ENCODE measurements at places on chromosomes 6 and 20.

GRCh38 chr6:156807795-156808194 lies 30.6 kb downstream of the ARID1B start:
- DNase-seq = no peak

DNA sequence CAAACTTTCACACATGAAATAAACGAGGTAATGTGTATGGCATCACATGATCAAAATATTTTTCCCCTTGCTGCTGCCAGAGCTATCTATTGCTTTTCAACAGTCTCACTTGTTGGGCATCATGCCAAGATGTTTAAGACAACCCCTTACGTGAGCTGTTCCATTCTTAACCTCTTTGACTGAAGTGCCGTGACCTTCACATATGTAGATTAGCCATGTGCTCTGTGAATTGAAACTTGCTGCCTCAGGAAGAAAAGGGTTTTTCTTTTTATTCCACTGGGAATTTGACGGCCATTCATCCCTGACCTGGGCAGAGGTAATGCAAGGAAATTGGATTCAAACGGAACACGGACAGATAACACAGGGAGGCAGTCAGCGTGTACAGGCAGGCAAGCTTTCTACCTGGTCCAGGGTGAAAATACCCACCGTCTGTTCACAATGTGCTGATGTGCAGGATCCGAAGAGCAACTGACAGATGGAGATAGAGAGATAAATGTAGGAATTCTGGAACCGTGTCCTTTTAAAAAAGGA lies 14.2 kb downstream of the ARID1B start:
- DNase-seq = peak; percentile 33

- DNase-seq = no peak
These were observed 631.1 kb upstream of the POU3F2 start for GRCh38 chr6:98203170-98203806.

DNA sequence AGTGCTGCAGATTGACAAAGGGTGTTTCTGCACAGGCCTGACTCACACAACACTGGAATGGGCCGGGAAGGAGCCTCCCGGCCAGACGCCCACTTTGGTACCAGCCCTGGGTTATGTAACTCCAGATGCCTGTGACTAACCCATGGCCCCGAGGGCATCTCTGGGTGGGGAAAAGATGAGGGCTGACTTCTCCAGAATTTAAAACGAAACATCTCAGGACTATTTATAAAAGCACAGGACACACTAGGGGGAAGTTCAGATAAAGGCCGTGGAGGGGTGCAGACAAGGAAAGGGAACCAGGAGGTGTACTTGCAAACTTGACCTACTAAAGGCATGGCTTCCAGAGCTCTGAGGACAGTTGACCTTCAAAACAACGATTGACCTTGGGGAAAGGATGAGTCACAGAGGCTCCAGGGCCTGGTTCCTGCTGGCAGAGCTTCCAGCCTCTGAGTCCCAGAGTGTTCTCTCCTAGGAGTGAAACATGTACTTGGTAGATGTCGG lies 196.9 kb downstream of the NFATC2 start:
- peak; percentile 89 for DNase-seq

DNA sequence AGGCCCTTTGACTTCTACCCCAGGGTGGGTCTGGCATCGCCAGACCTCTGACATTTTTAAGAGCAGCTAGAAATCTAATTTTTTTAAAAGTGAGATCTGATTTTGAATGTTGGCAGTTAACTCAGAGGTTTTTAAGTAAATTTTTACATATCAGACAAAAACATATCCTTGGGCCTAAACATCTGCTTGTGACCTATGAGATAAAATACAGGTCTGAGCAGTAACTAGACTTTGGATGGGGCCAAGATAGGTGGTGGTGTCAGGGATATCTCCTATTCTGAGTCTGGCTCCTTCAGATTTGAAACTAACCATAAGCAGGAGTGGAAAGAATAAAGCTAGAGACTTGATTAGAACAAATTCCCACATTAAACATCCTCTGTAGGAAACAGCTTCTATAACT lies 17.6 kb downstream of the RALY start:
- DNase-seq = no peak

GRCh38 chr6:1376653-1377052 lies 12.7 kb upstream of the FOXF2 start:
- no peak for DNase-seq

- DNase-seq = no peak
These were observed 34.2 kb downstream of the PTPRA start for GRCh38 chr20:2907519-2907918.

DNA sequence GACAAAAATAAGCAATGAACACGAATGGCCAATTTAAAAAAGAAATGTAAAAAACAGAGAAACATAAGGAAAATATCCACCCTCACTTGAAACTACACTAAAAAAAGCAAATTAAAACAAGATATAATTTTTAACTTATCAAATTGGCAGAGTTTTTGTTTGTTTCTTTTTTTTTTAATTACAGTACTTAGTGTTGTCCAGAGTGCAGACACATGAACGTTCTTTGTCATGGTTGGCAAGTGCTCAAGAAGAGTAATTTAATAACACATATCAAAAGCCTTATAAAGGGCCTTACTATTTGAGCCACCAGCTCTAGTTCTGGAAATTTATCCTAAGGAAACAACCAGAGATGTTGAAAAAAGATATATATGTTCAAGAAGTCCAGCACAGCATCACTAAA lies 142.3 kb downstream of the ATXN1 start:
- DNase-seq = no peak

- DNase-seq = peak; percentile 64
These were observed 494.7 kb upstream of the MARCKS start for GRCh38 chr6:113362301-113363047.

- peak; percentile 38 for DNase-seq
These were observed 36.9 kb upstream of the BLCAP start for GRCh38 chr20:37564388-37565133.

- DNase-seq = peak; percentile 54
These were observed 1.2 kb downstream of the IFNGR1 start for GRCh38 chr6:137217801-137218472.

DNA sequence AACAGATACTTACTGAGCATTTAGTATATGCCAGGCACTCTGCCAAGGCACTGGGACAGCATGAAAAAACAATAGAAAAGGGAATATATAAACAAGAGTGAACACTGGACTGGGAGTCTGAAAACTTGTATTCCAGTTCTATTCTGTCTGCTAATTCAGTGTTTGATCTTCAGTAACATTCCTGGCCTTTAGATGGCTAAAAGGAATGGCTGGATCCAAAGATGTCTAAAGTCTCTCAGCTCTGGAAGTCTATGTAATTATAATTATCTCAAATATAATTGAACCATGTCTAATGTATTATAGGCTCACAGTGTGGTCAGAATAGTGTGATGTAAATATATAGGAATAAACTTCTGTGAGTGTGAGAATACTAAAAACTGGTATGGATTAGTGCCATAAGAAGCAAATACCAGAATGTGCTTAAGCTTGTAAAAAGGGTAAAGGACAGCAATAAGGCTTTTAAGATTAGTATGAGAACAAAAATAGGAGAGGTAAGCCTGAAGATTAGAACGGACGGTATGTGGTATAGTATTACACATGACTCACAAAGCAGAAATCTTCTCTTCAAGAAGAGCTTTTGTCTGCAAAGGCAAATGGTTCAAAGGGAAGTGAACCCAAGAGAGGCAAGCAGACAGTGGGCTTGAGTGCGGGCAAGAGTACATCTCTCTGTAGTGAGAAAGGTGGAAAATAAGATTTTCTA lies 68.5 kb downstream of the TMEM200A start:
- DNase-seq = peak; percentile 52

DNA sequence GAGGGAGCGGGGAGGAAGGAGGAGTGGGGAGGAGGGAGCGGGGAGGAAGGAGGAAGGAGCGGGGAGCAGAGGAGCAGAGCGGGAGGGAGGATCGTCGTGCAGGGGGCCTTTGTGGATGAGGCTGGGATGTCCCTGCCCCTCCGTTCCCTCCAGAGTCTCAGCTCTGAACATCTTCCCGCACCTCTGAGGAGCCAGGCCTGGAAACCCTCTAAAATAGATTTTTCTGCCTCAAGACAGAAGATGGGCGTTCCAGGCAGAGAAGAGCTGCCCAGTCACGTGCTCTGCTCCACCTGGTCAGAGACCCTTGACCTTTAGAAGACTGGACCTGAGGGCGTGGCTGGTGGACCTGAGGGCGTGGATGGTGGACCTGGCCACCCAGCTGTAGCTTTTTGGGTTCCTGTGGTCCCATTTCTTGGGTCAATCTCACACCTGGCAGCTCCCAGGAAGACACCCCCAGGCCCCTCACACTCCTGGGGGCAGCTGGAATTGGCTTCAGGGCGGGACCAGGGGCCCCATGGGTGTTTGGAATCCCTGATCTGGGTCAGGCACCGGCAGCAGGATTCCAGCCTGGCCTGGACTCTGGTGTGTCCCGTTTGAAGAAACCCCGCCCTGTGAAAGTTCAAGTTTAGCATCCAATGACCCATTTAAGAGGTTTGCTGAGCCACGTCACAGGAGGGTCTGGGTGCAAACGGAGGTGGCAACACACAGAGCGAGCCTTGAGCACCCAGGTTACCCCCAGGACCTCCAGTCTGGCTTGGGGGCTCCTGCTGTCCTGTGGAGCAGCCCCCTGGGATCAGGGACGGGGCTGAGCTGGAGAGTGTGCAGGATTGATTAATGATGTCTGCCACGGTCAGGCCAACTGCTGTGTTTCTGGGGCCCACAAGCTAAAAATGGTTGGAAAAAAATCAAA lies 96.9 kb upstream of the BHLHE23 start:
- peak; percentile 16 for DNase-seq

DNA sequence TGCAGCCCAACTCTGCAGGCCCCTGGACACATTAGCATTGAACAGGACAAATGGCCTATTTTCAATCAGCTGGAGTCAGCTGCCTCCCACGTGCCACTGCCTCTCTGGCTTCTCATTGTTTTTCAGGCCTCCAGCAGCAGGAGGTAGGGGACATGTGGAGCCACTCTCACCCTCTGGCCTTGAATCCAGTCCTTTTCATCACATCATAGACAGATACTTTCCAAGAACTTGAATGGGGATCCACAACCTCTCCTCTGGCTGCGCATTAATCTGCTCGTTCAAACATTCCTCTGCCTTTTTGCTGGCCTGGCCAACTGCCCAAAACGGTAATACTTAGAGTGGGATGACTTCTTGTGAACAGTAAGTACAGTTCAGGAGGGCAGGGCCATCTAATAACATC lies 592.3 kb downstream of the PKHD1 start:
- DNase-seq = no peak

- no peak for DNase-seq
These were observed 32.8 kb downstream of the KIAA1755 start for GRCh38 chr20:38227420-38228360.

DNA sequence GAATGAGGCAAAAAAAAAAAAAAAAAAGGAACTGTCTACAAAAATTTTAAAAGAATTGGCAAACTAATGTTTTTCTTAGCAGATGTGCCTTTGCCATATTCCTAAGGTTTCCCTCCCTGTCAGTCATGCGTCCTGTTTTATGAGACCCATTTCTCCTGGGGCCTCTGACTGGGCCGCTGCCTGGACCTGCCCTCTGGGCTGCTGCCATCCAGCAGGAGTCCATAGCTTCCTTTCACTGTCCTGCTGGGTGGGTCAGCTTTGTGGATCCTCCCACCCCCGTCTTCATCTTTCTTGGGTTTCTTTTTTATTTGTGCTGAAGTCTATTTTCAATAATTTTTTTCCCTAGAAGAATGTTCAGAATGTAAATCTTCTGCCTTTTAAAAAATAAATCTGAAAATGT lies 110.8 kb upstream of the SCP2D1 start:
- peak; percentile 33 for DNase-seq

DNA sequence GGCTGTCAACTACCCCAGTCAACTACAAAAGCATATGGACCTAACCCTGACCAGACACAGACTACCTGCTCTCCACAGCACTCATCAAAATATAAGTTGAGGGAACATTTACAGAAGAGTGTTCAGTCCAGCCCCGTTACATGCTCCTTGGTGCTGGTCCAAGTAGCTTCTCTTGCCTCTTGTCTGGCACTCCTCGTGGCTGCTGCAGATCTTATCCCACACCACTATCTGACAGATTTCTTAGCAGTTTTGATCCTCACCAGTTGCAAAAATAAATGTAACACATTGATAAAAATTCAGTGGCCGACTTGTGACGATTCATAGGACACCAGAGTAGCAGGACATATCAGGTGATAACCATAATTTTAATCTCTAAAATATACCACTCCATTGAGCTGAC lies 30.6 kb downstream of the FASTKD5 start:
- no peak for DNase-seq

DNA sequence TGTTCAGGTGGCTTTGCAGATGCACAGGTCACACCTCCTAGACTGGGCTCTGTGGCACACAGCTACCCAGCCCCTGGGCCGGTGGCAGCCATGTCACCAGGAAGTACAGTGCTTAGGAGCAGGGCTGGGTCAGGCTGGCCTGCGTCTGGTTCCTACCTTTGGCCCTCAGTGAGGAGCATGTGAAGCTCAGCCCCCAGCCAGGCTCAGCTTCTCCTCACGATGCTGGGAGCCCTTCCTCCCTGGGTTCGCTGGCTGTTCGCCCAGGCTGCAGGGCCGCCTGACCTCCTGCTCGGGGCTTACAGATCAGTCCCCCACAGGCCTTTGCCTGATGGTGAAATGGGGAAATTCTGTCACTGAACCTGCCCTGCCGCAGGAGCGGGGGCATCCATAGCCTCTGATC lies 23.1 kb downstream of the SPATA2 start:
- DNase-seq = no peak

GRCh38 chr20:59314997-59315396 lies 14.6 kb downstream of the EDN3 start:
- DNase-seq = no peak

DNA sequence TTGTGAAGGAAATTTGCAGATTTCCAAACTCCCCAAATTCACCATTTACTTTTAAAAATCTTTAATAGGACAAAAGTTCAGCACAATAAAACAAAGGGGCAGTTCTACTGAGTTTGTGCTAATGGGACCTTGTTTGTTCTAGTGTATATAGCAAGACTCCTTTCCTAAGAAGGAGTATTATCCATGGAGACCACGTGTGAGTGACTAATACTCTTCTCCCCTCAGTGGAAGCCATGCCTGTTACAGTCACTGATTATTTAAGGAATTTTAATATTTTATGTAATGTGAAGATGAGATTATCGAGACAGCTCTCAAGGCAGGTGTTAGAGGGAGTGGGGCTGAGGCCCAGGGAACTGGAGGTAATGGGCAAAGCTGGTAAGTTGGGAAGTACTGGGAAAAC lies 16.4 kb upstream of the QKI start:
- no peak for DNase-seq

DNA sequence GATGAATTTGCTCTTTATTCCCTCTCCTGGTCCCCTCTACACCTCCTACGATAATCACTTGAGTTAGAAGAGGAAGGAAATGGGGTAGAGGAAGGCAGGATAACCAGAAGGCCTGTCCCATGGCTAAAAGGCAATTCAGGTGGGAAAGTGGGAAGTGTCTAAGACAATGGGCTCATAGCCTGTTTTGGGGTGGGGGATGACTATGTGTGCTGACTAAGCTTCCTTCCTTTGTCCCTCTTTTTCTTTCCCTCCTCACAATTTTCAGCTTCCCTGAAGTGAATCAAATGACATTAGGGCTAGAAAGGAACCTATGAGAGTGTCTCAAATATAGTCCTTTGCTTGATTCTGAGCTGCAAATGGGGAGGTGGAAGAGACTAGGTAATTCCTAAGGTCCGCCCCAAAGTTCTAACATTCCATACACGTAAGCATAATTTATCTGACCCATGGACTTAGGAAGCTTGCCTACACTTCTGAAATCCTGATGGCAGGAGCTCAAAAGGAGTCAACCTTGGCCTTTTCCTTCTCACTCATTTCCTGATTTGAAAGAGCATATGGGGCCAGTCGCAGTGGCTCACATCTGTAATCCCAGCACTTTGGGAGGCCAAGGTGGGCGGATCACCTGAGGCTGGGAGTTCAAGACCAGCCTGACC lies 24.3 kb downstream of the EDEM2 start:
- no peak for DNase-seq

GRCh38 chr6:44000164-44000842 lies 126.9 kb downstream of the MRPL14 start:
- no peak for DNase-seq

Data from EH (cell line).